Renal pelvis (tissue), 12 donors: ENCODE measurements at places on chromosomes 13 and 19.

- DNase-seq, result no peak
Observed at GRCh38 chr13:32733690-32734089, 147.4 kb downstream of the PDS5B start.

DNA sequence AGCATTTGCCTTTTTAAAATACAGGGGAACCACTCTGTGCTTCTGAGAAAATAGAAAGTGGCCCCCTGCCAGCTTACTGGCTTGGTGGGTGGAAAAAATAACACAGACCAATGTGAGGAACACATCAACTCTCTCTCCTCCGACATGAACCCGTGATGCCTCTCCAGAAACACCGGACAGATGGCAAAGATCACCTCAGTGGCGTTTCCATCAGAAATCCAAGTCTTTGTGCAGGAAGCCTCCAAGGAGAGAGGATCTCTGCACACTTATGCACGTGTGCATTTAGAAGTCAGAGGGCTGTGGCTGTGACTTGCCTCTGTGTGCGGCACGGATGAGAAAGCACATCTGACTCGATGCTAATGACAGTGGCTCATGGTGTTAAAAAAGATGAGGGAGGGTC, 112.3 kb upstream of the KLF12 start:
- peak; percentile 9 for DNase-seq

- DNase-seq, result no peak
Observed at GRCh38 chr13:48078251-48078656, 16.6 kb downstream of the MED4 start.

DNA sequence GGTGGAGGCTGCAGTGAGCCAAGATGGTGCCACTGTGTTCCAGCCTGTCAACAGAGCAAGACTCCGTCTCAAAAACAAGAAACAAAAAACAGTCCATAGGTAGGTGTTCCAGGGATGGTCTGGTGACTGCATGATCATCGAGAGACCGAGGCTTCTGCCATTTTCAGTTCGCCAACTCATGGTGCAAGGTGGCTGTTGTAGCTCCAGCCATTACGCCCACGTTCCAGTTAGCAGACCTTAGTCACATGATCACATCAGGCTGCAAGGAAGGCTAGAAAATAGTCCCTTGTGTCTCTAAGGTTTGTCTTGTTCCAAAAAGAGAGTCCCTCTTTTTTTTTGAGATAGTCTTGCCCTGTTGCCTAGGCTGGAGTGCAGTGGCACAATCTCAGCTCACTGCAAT, 3.1 kb upstream of the CLASRP start:
- DNase-seq, result no peak

- DNase-seq, result no peak
Observed at GRCh38 chr19:15109768-15110417, 2.7 kb downstream of the SYDE1 start.

GRCh38 chr13:78636495-78636894, 22.5 kb downstream of the OBI1 start:
- DNase-seq, result no peak
